MM.1S (cell line): ENCODE measurements at places on chromosomes 1 and 21.

GRCh38 chr1:43760745-43761317 is 53.5 kb downstream of the ST3GAL3 start:
- H3K4me1 ChIP-seq: no peaks in the 10 kb centered on the region
- no peak overlapping the region for H3K27ac ChIP-seq
- H3K4me3 ChIP-seq: no peak overlapping the region
- H3K36me3 ChIP-seq: no peaks in the 10 kb centered on the region
- no peaks in the 10 kb centered on the region for H3K27me3 ChIP-seq

GRCh38 chr1:37151789-37152188 is 117.5 kb upstream of the GRIK3 start:
- peaks cover 74% of the 10 kb centered on the region for H3K27me3 ChIP-seq
- H3K36me3 ChIP-seq: no peaks in the 10 kb centered on the region
- H3K4me1 ChIP-seq: no peaks in the 10 kb centered on the region
- H3K27ac ChIP-seq: no peak overlapping the region
- DNase-seq: no peak

- H3K4me3 ChIP-seq: no peak overlapping the region
- H3K27me3 ChIP-seq: no peaks in the 10 kb centered on the region
- no peaks in the 10 kb centered on the region for H3K4me1 ChIP-seq
- no peak for DNase-seq
Observed at GRCh38 chr1:232305050-232305449, 324.9 kb downstream of the SIPA1L2 start.

- H3K27me3 ChIP-seq: no peaks in the 10 kb centered on the region
- H3K4me3 ChIP-seq: no peak overlapping the region
- peaks cover 28% of the 10 kb centered on the region for H3K4me1 ChIP-seq
Observed at GRCh38 chr1:160779626-160780397, 16.2 kb upstream of the LY9 start.

GRCh38 chr1:204931768-204932572 is 61.3 kb downstream of the NFASC start:
- H3K4me1 ChIP-seq: no peaks in the 10 kb centered on the region
- no peaks in the 10 kb centered on the region for H3K36me3 ChIP-seq
- no peak overlapping the region for H3K27ac ChIP-seq
- H3K27me3 ChIP-seq: no peaks in the 10 kb centered on the region
- no peak overlapping the region for H3K4me3 ChIP-seq
- no peak for DNase-seq

DNA sequence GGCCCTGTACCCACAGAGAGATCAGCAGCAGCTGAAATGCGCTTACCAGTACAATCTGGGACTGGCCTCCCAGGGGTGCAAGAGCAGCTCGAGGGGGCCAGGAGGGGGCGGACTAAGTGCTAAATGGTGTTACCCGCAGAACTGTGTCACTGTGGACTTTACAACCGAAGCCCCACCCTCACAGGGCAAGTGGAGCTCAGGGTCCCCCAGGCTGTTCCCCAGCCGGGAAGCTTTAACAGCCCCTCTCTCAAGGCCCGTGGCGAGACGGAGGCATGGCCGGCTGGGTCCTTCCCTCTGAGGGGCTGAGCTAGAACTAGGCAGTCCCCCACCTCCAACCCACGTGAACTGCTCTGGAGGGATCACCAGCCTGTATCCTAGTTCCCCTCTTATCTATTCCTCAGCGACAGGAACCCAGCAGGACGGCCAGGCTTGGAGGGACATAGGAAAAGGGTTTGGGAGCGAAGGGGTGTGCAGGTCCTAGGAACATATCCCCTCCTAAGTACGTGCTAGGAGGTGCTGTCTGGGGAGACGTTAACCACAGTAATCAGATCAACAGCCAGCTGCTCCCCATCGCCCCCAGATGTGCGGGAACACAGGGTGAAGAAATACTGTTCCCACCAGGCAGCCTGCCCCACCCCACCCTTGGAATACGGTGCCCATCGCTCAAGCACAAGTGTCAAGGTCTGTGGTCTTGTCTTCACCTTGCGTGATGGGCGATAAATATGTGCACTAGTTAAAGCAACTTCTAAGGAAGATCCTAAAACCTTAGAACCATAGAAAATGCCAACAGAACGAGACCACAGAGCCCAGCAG is 24.4 kb downstream of the ZBTB17 start:
- H3K4me3 ChIP-seq: no peak overlapping the region
- no peaks in the 10 kb centered on the region for H3K36me3 ChIP-seq
- DNase-seq: no peak

- H3K36me3 ChIP-seq: no peaks in the 10 kb centered on the region
- peaks cover 38% of the 10 kb centered on the region for H3K27me3 ChIP-seq
- H3K27ac ChIP-seq: no peak overlapping the region
- H3K4me3 ChIP-seq: no peak overlapping the region
- DNase-seq: no peak
Observed at GRCh38 chr1:15997637-15998280, 6.3 kb upstream of the SRARP start.

GRCh38 chr1:68255301-68255700 is 23.0 kb upstream of the WLS start:
- H3K4me3 ChIP-seq: no peak overlapping the region
- H3K27ac ChIP-seq: no peak overlapping the region
- H3K4me1 ChIP-seq: peaks cover 6% of the 10 kb centered on the region; the same call in 1 of the 2 replicates
- H3K27me3 ChIP-seq: no peaks in the 10 kb centered on the region
- no peak for DNase-seq
- no peaks in the 10 kb centered on the region for H3K36me3 ChIP-seq

GRCh38 chr1:158185770-158186169 is 5.1 kb downstream of the CD1D start:
- no peak overlapping the region for H3K27ac ChIP-seq
- no peaks in the 10 kb centered on the region for H3K36me3 ChIP-seq

GRCh38 chr21:44726826-44727225 is 15.5 kb upstream of the TSPEAR start:
- no peaks in the 10 kb centered on the region for H3K4me1 ChIP-seq
- H3K36me3 ChIP-seq: no peaks in the 10 kb centered on the region
- H3K4me3 ChIP-seq: no peak overlapping the region

DNA sequence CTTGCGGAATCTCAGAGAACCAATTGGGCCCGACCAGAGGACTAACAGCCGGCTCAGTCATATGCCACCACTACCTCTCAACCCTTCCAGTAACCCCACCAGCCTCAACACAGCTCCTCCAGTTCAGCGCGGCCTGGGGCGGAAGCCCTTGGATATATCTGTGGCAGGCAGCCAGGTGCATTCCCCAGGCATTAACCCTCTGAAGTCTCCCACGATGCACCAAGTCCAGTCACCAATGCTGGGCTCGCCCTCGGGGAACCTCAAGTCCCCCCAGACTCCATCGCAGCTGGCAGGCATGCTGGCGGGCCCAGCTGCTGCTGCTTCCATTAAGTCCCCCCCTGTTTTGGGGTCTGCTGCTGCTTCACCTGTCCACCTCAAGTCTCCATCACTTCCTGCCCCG is 49.8 kb downstream of the ACP6 start:
- no peak overlapping the region for H3K27ac ChIP-seq
- no peaks in the 10 kb centered on the region for H3K27me3 ChIP-seq
- H3K36me3 ChIP-seq: no peaks in the 10 kb centered on the region

- no peak within 1 kb of the TSS for H3K27ac ChIP-seq
- H3K27me3 ChIP-seq: no peaks in the 10 kb centered on the region
- no peaks in the 10 kb centered on the region for H3K4me1 ChIP-seq
- H3K4me3 ChIP-seq: no peak within 1 kb of the TSS
Observed at GRCh38 chr1:67134695-67135094, at the start of gene C1orf141. Gene C1orf141 (minus strand): TSS chr1:67134970. CDS start chr1:67127240, 7,730 bp downstream.

DNA sequence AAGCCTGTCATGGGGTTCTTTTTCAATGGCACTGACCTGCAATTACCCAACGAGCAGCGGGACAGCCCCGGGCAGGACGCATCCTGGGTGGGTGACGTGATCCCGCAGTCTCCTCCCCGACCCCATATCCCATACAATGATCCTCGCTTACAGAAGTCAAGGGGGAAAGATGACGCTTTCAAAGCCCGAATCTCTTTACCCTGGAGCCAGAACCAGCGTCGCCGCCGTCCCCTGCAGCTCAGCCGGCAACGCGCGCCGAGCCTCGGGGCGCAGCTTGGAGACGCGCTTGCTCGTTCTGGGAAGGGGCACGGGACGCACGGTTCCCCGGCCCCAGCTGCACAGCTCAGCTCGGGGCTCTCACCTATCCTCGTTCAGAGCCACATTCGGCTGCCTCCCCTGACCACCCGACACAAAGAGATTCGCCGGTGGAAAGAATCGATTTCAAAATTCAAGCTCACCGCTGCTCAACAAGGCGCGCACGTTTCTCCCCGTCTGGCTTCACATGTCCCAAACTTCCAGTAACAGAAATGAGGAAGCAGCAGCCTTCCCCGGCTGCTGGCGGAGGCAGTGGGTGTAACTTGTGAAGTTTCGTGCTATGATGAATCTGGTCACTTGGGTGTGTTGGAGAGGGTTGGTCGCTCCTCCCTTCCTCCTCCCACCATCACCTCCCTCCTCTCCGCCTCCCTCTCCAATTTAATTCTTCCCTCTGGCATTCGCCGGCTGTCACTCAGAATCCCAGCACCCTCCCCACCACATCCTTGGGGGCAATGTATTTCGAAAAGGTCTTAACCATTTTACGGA is at the start of gene TIAM1:
TSS of gene TIAM1 (minus strand) at position 582 of the 801 bp plus-strand sequence. CDS start 77,289 bp downstream, outside the sequence.
- no peak within 1 kb of the TSS for H3K4me3 ChIP-seq
- no peaks in the 10 kb centered on the region for H3K27me3 ChIP-seq
- no peaks in the 10 kb centered on the region for H3K4me1 ChIP-seq
- no peak within 1 kb of the TSS for H3K27ac ChIP-seq

GRCh38 chr21:29145354-29145782 is 14.9 kb downstream of the MAP3K7CL start:
- no peaks in the 10 kb centered on the region for H3K36me3 ChIP-seq
- no peak overlapping the region for H3K4me3 ChIP-seq
- H3K27ac ChIP-seq: no peak overlapping the region
- no peaks in the 10 kb centered on the region for H3K27me3 ChIP-seq

- H3K4me3 ChIP-seq: peak within 1 kb of the TSS; percentile 91
- DNase-seq: peak; percentile 92
- peaks cover 33% of the 10 kb centered on the region for H3K4me1 ChIP-seq
- peaks cover 14% of the 10 kb centered on the region; the same call in 1 of the 2 replicates for H3K36me3 ChIP-seq
- no peaks in the 10 kb centered on the region for H3K27me3 ChIP-seq
Observed at GRCh38 chr1:151059109-151060006, at the start of gene CDC42SE1. Gene CDC42SE1 (minus strand): TSS chr1:151059622. CDS start chr1:151055730, 3,892 bp downstream.

DNA sequence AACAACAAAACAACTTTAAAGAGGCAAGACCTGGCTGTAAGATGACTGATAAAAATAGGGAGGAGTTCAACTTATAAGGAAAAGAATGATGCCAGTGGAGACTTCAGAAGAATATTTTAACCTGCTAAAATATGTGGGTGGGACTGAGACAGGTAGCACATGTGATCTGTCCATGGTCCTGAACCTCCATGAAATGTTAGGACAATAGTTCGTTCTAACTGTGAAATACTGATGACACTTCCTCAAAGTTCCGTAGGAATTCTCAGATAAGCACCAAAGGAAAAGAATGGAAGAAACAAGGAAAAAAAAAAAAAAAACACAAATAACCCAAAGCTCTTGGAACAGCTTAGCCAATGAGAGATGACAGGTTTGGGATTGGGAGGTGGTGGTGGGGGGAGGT is 44.7 kb downstream of the CDC42BPA start:
- no peaks in the 10 kb centered on the region for H3K4me1 ChIP-seq
- no peaks in the 10 kb centered on the region for H3K36me3 ChIP-seq
- no peaks in the 10 kb centered on the region for H3K27me3 ChIP-seq
- DNase-seq: peak; percentile 61
- H3K4me3 ChIP-seq: no peak overlapping the region

- H3K4me1 ChIP-seq: no peaks in the 10 kb centered on the region
- H3K27me3 ChIP-seq: no peaks in the 10 kb centered on the region
- no peak overlapping the region for H3K4me3 ChIP-seq
- no peaks in the 10 kb centered on the region for H3K36me3 ChIP-seq
Observed at GRCh38 chr1:101507547-101507971, 270.7 kb downstream of the S1PR1 start.

- H3K36me3 ChIP-seq: no peaks in the 10 kb centered on the region
- no peaks in the 10 kb centered on the region for H3K27me3 ChIP-seq
- no peak overlapping the region for H3K27ac ChIP-seq
- no peak overlapping the region for H3K4me3 ChIP-seq
Observed at GRCh38 chr1:88117597-88117996, 566.5 kb upstream of the PKN2 start.

DNA sequence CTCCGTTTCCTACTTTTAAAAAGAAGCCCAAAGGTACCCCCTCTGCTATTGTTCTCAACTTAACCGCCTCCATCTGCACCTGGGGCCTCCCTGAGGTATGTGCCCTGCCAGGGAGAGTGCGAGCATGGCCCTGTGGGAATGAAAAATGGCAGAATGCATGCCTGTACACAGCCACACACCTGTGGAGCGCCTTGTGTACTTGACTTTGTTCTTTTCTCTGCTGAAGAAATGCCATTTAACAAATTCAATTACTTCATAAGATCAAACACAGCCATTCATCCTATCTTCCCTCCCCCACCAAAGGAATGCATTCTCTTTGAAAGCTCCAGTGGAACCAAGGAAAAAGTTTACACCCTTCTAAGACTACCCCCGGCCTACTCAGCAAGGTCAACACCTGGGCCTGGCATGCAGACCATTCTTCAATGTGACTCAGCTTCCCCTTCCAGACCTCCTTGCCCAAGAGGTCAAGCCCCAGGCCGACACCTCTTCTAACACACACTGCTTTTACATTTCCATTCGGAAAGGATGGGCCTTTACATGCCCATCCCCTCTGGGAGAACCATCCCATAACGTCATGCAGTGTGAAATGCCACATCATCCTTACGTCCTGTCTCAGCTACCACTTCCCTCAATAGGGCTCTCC is 123.7 kb downstream of the SMYD2 start:
- H3K27ac ChIP-seq: no peak overlapping the region; the same call in 1 of the 2 replicates
- DNase-seq: peak; percentile 36
- H3K4me1 ChIP-seq: peaks cover 16% of the 10 kb centered on the region
- H3K4me3 ChIP-seq: no peak overlapping the region
- H3K36me3 ChIP-seq: no peaks in the 10 kb centered on the region
- H3K27me3 ChIP-seq: no peaks in the 10 kb centered on the region

GRCh38 chr1:92968138-92969032 is 7.1 kb upstream of the DIPK1A start:
- peaks cover 19% of the 10 kb centered on the region for H3K4me1 ChIP-seq
- DNase-seq: no peak
- H3K4me3 ChIP-seq: no peak overlapping the region
- no peak overlapping the region for H3K27ac ChIP-seq
- no peaks in the 10 kb centered on the region for H3K36me3 ChIP-seq
- H3K27me3 ChIP-seq: no peaks in the 10 kb centered on the region

DNA sequence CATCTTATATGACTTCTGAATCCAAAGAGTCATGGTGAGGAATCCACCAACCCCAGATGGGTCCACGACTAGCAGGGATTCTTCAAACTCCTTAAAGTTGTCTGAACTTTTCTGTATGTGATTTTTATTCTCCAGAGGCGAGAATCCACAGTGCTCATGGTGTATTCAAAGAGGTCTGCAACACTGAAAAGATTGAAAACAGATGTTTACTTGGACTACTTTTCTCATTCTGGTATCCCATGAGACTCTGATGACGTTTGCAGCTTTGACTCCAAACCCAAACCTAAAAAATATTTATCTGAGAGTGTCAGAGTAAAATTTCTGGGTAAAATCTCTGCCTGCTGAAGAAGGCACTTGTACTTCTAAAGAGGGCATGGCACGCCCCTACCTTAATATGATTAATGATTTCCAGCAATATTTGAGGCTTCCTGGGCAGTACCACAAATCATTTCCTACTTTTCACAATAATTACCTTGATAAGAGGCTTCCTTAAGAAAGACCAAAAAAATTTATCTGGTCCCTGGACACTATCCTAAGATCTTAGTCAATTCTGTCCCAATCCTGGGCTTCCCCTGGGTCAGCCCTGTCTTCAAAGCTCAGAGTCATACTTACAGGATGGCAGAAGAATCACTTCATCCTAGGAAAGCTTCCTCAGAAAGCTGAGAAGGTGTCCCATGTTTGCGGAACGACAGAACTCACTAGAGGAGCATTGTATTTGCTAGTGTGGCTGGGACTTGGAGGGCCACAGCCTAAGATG is 76.5 kb upstream of the MAP10 start:
- DNase-seq: no peak
- H3K36me3 ChIP-seq: no peaks in the 10 kb centered on the region
- no peak overlapping the region for H3K4me3 ChIP-seq
